ENCODE measurements at places on chromosomes 12 and 14.

- no peak for DNase-seq
Observed at GRCh38 chr12:112837629-112838197, 46.2 kb downstream of the RPH3A start.

GRCh38 chr12:5087831-5088554, 44.3 kb downstream of the KCNA5 start:
- DNase-seq: no peak

- DNase-seq: no peak
Observed at GRCh38 chr12:68294251-68294650, 37.9 kb downstream of the MDM1 start.

DNA sequence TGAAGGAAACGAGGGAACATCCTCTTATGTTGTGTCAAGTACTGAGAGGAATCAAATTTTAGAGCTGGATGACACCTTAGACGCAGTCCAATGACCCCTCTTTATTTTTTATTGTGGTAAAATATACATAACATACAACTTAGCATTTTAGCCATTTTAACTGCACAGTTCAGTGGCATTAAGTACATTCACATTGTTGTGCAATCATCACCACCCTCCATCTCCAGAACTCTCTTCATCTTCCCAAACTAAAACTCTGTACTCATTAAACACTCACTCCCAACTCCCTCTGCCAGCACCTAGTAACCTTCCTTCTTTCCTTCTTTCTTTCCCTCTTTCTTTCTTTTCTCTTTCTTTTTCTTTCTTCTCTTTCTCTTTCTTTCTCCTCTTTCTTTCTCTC, 97.2 kb upstream of the SLC24A4 start:
- no peak for DNase-seq

DNA sequence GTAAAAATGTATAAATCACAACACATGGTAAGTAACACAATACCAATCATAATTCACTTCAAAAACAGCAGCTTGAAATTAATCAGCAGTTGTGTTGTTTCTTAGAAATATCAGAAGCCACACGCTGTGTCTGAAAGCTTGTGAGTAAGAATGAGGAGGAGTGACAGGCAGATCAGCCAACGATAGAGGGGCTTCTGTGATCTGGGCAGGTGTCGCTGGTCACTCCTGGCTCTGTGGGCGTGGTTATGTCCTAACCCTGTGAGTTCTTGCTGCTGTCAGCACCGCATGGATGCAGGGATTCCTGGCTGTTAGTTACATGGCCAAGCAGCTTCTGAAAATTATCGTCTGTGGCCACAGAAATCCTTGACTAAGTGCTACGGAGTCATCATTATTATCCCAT, 123.4 kb downstream of the SLC25A47 start:
- DNase-seq: no peak

- no peak for DNase-seq
Observed at GRCh38 chr12:23028158-23028802, 403.3 kb downstream of the ETNK1 start.

- no peak for DNase-seq
Observed at GRCh38 chr12:64058541-64059265, 163.4 kb downstream of the KICS2 start.

DNA sequence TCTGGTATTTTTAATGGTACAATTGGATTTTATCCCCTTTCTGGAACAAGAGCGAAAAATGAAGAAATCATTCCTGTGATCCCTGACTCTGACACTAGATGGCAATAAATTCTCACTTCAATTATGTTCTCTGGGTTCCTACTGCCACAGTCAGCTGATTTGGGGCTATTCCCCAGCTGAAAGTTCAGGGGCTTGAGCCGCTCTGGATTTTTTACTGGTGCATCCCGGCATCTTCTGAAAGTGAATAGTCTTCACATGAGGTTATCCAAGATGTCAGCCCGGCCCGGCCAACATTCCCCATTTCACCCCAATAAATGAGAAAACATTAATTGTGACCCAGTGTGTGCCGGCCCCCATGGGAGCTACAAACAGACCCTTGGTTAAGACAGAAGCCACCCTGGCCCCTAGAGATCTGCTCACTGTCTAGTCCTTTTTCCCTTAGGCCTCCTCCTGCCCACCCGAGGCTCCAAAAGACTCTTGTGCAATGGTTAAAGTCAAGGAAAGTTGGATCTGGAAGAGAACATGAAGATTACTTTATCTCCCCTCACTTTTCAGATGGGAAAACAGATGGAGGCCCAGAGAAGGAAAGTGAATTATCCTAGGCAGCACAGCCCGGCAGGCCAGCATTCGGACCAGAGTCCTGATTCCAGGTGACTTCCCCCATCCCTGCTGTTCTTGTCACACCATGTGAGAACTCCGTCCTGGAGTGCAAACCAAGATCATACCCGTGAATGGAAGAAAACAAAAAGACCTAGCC, 20.8 kb downstream of the CKAP4 start:
- DNase-seq: no peak

GRCh38 chr14:103749452-103749851, 33.8 kb downstream of the ZFYVE21 start:
- DNase-seq: no peak

- no peak for DNase-seq
Observed at GRCh38 chr14:71328183-71328582, 420.9 kb downstream of the PCNX1 start.

- no peak for DNase-seq
Observed at GRCh38 chr12:32211900-32212156, 105.2 kb downstream of the BICD1 start.

- no peak for DNase-seq
Observed at GRCh38 chr12:93243382-93243688, 134.4 kb upstream of the NUDT4 start.

- DNase-seq: no peak
Observed at GRCh38 chr14:71108398-71109119, 201.3 kb downstream of the PCNX1 start.

GRCh38 chr14:55973911-55974630, 144.1 kb upstream of the PELI2 start:
- DNase-seq: no peak

- no peak for DNase-seq
Observed at GRCh38 chr12:25970082-25970481, 11.6 kb downstream of the RASSF8 start.

DNA sequence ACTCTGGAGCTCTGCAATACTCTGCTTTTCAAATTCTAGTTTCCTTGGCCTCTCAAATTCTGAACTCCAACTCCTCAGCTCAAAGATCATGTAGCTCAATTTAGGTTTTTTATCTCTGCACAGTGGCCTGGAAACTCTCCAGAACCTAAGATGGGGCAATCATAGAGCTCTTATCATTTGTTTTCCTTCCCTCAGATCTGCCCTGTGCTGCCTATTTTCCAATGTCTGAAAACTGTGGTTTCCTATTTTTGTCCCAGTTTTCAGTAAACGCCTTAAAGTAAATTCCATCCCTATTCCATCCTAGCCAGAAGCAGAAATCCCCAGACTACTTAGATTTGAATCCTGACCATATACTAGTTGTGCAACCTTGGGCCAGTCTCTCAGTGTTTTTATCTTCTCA, 73.2 kb downstream of the CEP83 start:
- DNase-seq: no peak

DNA sequence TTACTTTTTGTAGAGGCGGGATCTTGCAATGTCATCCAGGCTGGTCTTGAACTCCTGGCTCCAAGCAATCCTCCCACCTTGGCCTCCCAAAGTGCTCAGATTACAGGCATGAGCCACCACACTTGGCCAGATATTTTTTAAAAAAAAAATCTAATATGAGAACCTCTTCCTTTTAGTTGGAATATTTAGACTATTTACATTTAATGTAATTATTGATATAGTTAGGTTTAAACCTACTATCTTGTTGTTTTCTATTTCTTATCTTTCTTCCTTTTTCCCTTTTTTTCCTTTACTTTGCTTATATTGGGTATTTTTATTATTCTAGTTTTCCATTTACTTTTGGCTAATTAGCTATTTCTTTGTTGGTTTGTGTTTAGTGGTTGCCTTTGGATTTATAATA, 185.8 kb downstream of the SLC41A2 start:
- DNase-seq: no peak

DNA sequence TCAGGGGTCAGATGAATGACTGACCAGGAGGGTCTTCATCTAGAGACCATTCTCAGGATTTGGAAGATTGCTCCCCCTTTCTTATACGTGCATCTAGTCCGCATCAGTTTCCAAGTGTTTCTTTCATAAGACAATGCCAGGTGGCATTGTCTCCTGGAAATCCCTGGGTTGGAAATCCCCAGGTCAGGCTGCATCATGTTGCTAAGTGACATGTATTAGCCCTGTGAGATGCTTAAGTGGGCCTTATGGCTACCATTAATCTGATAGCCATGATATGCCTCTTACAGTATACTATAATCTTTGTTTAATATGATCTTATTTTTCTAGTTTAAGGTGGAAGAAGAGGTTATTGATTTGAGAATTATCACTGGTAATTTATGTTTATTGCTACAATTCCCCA, 92.8 kb downstream of the DIO3 start:
- DNase-seq: no peak

- no peak for DNase-seq
Observed at GRCh38 chr14:64232095-64232838, 61.9 kb downstream of the ESR2 start.

GRCh38 chr12:67519484-67520433, 128.8 kb upstream of the DYRK2 start:
- DNase-seq: no peak

GRCh38 chr14:92416544-92416943, 93.6 kb downstream of the SLC24A4 start:
- DNase-seq: no peak

- DNase-seq: no peak
Observed at GRCh38 chr12:2988494-2988893, 29.3 kb downstream of the TEAD4 start.

DNA sequence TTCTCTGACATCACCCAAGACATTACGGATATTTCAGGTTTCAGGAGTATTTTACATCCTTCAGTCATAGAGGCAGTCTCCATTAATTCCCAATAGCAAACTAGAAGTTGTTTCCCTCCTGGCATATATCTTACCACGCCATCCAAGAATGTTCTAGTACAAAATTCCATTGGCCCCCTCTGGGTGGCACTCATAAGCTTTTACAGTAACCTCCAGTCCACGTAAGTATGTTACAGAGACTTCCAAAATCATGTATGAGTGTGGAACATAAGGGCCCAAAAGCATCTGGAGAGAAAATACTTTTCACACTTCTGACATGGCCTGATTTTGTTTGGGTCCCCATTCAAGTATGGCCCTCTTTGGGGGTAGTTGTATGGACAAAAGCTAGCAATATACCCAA, 58.1 kb upstream of the DHRS4 start:
- no peak for DNase-seq

- DNase-seq: no peak
Observed at GRCh38 chr14:50647282-50647681, 20.8 kb downstream of the SAV1 start.

DNA sequence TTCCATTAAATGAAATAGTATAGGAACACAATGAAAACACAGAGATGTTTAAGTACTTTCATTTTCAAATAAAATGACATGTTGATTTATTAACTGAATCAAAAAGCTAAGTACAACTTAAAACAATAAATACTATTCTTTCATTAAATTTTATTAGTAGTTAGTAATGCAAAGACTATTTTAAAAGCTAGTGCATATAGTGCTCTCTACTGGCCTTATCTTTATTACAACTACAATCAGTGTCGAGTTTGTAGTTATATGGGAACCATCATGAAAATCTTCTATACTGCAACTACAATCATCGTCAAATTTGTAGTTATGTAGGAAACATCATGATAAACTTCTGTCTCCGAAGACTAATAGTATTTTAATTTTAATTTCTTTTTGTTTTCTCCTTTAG, 8.9 kb upstream of the LIN7A start:
- DNase-seq: no peak

DNA sequence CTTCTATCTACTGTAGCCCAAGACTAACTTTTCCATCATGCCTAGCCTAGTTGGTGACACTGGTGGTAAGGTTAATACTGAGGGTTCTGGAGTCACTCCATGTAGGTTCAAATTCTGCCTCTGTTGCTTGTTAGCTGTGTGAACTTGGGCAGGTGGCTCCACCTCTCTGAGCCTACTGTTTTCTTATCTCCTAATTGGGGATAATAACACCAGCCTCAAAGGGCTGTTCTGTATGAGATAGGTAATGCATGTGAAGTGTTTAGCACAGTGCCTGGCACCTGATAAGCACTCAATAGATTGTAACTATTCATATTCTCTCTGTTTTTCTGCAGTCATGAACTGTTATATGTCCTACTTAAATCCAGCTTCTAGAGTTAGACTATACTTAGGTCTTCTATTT, 17.5 kb upstream of the SPPL3 start:
- no peak for DNase-seq

DNA sequence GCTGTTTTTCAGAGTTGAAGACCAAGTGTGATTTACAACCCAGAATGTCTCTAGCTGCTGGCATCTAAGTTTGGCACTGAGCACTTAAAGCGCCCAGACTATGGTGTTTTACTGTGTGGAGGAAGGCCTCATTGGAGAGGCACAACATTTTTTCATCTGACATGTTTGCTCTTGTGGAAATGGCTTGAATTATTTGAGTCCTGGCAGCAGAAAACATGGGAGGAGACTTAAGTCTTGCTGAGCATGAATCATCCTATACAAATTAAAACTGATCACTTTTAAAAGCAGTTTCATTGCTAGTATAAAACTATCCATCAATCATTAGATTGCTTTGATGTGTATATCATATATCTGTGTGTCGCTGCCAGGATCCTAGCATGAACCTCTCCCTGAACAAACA, 85.9 kb upstream of the REP15 start:
- DNase-seq: no peak

GRCh38 chr12:78086553-78087362, 256.1 kb downstream of the NAV3 start:
- no peak for DNase-seq

DNA sequence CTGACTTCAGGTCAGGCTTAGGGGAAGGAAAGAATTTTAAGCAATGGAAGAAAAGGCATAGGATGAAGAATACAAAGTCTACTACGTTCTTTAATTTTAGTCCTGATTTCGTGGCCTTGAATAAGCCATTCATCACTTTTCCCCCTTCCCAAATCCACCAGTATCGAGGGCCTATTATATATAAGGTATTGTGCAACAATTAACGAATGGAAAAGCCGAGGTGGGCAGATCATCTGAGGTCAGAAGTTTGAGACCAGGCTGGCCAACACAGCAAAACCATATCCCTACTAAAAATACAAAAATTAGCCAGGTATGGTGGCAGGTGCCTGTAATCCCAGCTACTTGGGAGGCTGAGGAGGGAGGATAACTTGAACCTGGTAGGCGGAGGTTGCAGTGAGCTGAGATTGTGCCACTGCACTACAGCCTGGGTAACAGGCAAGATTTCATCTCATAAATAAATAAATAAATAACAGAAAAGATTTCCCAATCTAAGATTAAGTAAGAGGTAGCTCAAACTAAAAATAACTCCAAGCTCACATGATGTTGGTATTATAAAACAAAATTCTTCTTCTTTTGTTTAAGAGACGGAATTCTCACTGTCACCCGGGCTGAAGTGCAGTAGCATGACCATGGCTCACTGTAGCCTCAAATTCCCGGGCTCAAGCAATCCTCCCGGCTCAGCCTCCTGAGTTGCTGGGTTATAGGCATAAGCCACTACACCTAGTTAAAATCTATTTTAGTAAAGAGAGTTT, 58.3 kb upstream of the NR2C1 start:
- no peak for DNase-seq
